Inflammatory macrophage (primary cell): ENCODE measurements at places on chromosomes 2 and 18.
A peak's percentile ranks its signal among the peaks of the same experiment; 100 is the strongest.

GRCh38 chr2:8139668-8140200 is 542.1 kb upstream of the ID2 start:
- DNase-seq: no peak

DNA sequence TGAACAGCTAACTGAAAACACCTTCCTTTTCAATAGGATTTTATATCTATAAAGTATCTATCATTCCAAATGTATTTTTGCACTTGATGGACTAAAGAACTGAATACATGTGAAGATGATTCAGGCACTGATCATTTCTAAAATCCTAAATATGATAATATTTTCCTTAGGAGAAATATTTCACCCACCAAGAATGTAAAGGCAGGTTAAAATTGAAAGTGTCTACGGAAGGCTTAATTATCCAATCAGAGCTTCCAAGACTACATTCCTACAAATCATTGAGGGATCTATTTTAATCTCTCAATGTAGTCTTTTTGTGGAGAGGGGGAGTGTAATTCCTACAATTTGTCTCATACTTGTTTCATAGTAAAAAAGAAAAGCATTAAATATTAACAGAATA is 3.6 kb downstream of the GALNT3 start:
- no peak for DNase-seq

DNA sequence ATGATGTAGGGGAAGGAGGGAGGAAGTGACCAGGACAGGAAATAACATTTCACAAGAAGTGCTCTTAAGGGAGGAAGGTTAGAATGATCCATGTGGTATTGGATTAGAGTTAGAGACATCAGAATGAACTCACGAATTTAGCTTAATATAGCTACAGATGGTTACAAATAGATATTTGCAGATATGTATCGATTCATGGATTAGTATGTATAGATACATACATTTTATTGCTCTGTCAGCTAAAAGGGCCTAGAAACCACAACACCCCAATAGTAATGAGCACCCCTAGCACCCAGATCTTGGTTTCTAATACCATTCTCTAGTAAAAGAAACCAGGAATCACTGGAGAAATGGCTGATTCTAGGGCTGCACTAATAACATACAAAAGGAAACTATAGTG is 59.6 kb upstream of the LTBP1 start:
- DNase-seq: no peak

DNA sequence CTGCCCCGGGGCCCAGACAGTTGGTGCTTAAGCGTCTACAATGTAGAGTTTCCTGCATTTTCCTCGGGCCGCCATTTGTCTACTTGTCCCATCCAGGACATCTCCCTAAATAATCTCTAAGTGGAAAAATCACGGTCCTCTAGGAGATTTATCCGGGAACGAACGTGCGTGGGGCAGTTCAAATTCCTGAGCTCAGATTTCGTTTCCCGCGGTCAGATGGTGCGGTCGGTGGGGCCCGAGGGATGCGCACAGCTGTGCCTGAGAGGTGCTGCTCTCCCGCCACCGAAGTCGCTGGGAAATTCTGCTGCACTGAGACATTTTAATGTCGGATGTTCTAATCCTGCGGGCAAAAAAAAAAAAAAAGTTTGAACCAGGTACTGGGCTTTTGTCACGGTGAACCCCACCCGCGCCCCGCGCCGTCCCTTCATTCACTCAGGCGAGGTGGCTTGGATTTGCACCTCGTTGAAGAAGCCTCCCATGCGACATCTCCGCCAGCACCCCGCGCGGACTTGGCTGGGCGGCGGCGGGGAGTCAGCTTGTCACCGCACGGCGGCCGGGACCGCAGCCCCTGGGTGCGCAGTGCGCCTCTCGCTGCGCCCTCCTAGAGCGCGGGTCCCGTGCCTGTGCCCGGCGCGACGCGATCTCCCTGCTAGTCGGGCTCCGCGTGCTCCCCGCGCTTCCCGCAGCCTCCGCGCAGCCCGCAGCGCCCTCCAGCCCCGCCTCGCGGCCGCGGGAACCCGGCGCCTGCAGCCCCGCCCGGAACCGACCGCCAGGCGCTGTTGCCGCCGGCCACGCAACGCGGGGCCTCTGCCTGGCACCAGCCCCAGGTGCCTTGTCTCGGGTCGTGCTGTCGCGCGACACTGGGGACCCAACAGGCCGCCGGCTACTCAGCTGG is 191.9 kb upstream of the TCF4 start:
- peak; percentile 1 for DNase-seq

- DNase-seq: no peak
These were observed 358.9 kb downstream of the HRH4 start for GRCh38 chr18:24819141-24819890.

DNA sequence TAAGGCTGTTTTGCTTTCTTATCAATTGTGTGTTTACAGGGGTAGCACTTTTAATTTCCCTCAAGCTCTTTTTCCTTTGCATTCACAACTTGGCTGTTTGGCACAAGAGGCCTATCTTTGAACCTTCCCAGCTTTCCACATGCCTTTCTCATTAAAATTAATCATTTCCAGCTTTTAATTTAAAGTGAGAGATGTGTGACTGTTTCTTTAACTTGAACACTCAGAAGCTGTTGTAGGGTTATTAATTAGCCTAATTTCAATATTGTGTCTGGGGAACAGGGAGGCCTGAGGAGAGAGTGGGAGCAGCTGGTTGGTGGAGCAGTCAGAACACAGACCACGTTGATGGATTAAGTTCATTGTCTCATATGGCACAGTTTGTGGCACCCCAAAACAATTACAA is 4.7 kb downstream of the ASB1 start:
- DNase-seq: no peak

- no peak for DNase-seq
These were observed 38.9 kb upstream of the RALBP1 start for GRCh38 chr18:9436206-9436929.

DNA sequence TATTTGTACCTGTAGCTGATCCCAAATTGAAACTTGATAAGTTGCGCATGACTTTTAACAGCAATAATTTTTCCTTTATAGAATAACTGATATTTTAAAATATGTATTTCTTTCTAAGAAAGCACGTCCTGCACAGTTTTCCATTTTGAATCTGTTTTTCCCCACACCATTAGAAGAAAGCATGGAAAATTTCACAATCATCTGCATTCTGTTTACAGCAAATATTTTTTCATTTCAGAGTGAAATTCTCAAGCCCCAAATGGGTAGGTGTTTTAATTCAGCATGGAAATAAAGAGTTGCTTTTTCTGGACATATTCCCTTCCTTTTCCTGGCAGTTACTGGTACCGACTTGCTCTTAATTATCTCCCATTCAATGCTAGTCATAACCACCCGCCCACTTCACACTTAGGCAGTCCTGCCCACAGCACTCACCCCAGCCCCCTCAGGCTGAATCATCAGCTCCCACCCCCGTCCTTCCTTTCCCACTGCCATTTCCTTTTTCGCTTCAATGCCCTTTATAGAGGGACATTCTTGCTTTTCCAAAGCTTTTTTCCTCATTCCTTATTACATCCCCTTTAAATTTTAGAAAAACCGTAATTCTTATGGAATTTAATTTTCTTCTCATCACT is 89.2 kb upstream of the GLS start:
- peak; percentile 80 for DNase-seq

DNA sequence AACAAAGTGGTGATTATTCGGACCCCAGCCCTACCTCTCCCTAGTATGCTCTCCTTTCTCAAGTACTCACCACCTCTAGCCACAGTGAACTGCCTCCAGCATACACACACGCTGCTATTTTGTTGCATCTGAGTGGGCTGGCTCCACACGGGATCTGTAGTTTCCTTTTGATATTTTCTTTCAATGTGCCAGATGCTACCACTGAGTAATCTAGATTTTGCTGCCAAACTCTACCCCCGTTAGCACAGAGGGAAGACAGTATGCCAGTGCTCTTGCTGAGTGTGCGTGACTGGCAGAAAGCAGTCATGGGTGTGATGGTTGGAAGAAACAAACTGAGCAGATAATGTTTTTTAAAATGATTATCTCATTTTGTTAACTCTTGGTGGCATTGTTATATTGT is 11.6 kb downstream of the CFLAR start:
- peak; percentile 54 for DNase-seq

- DNase-seq: peak; percentile 66
These were observed 19.8 kb downstream of the TMEM185B start for GRCh38 chr2:120203251-120204021.

DNA sequence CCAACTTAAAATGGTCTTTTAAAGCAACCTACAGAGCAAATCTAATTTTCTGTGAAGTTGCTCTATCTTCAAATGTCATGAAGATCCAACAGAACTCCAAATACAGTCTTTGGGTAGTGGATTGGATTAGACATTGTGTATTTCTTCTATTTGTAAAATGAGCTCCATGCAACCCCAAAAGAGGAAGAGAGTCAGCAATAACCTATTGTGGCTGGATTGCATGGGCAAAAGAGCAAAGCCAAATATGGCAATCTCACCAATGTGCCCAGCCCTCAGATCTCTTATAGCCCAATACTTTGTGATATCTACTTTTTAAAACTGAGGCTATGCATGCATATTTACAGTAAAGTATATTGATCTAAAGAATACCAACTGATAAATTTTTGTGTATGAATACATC is 146.3 kb downstream of the TXNL1 start:
- DNase-seq: peak; percentile 48
